ENCODE measurements at places on chromosomes 11 and 22.

GRCh38 chr11:31981457-31981856, 109.4 kb upstream of the RCN1 start:
- no peak for DNase-seq

- DNase-seq: no peak
Observed at GRCh38 chr11:118379497-118379896, 20.1 kb downstream of the UBE4A start.

DNA sequence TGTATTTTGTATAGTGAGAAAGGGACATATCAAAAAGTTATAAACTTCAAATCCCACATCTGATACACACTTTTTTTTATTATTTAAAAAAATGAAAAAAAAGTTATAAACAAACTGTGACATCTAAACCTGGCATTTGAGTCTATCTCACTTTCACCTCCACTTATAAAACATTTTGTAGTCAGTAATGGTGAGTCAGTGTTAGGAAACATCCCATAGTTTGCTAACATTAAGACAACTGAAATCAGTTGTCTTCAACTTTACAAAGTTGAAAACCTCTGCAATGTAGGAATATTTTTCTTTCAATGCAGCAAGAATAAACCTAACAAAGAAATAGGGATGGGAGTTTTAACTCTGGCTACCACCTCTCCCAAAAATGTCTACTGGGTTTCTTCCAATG, 47.7 kb downstream of the SLC35F2 start:
- DNase-seq: no peak

DNA sequence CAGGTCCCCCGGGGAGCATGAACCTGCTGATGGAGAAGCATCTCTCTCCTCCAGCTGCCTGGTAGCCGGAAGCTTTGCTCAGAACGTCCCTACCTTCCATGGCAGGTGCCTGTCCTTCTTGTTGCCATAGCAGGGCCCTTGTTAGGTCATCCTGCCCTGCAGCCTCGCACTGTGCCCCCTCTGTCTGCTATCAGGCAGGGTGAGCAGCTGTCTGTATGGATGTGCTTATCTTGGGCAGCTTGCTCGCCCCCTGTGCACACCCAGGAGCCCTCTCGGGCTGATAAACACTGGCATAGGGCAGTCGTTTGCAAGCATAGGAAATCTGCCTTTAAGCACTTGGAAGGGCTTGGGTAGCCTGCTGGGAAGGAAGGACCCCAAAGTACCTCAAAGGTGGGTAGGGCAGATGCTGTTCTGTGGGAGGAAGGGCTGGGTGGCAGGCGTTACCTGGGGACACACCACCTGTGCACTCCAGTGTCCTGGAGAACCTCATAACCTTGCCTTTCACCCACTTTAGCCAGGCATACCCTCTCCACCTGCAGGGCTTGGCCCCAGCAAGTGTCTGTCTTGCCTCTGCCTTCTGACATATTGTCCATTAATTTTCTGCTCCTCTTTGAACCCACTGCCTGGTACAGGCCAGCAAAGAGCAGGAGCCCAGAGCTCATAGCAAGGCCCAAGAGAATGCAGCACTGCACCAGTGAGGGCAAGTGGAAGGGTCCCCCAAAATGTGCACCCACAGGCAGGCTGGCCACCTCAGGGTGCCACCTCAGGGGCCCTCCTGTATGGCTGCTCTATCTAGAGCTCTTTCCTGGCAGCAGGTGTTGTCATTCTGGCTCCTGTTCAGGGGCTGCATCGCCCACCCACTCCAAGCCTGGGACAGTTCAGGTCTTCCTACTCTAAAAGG, 8.0 kb upstream of the COMT start:
- DNase-seq: no peak

GRCh38 chr11:59172345-59173079, 580 bp downstream of the DTX4 start:
- DNase-seq: no peak

- no peak for DNase-seq
Observed at GRCh38 chr22:29336751-29337490, 21.4 kb upstream of the RASL10A start.

Measured in stimulated activated CD4-positive, alpha-beta T cell treated with anti-CD3 and anti-CD28 coated beads, TNF-alpha, amount 100 ng/mL, for 24 hours (primary cell).